Right ventricle myocardium superior (tissue), 1 donor: ENCODE measurements at places on chromosomes 6 and 20. TPM values are rescaled to one million over a fixed set of nuclear protein-coding genes. Genes with fewer than 3 reads are reported as not detected.
A peak's percentile ranks its signal among the peaks of the same experiment; 100 is the strongest.

The HRH3 gene
- total RNA-seq: not detected

- no peak for DNase-seq
Observed at GRCh38 chr6:166572370-166573261, 13.9 kb downstream of the RAMACL start.

- no peak for DNase-seq
Observed at GRCh38 chr6:45966340-45966739, 49.3 kb downstream of the CLIC5 start.

GRCh38 chr20:48831718-48832404 lies 4.1 kb upstream of the PREX1 start:
- DNase-seq: peak; percentile 70

The TFB1M gene
- 19.5 TPM for total RNA-seq

DNA sequence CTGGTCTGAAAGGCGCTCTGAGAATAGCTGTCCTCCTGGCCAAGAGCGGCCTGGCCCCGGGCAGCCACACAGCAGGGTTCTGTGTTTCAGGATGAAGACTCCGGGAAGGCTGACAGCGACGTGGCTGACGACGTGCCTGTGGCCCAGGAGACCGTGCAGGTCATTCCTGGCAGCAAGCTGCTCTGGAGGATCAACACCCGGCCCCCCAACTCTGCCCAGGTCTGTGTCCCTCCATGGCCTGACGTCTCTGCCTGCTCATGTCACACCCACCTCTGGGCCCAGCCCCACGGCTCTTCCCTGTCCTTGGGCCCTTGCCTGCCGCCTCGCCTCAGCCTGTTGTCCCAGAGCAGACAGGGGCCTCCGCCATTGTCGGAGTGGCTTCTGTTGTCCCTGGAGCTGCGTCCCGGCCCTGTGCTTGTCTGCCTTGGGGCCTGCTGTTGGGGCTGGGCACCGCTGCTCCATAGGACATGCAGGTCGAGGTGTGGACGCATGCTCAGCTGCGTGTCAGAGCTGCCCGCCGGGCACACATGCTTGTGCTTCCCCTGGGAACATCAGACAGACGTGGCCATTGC lies 16.2 kb upstream of the ADRM1 start:
- peak; percentile 52 for DNase-seq

- no peak for DNase-seq
Observed at GRCh38 chr6:169265486-169266131, 12.0 kb upstream of the THBS2 start.

GRCh38 chr20:33791959-33792597 lies 19.1 kb upstream of the CHMP4B start:
- peak; percentile 61 for DNase-seq

The TXLNB gene
- total RNA-seq: 125 TPM

The KCNK5 gene
- 0.65 TPM for total RNA-seq

The C6orf163 gene
- total RNA-seq: 1.6 TPM

The DYNLT2 gene
- 0.75 TPM for total RNA-seq

- no peak for DNase-seq
Observed at GRCh38 chr6:148817689-148818088, 70.9 kb downstream of the UST start.

The NUP43 gene
- total RNA-seq: 29.3 TPM

- DNase-seq: peak; percentile 87
Observed at GRCh38 chr6:151390851-151391470, 398 bp downstream of the ZBTB2 start.

DNA sequence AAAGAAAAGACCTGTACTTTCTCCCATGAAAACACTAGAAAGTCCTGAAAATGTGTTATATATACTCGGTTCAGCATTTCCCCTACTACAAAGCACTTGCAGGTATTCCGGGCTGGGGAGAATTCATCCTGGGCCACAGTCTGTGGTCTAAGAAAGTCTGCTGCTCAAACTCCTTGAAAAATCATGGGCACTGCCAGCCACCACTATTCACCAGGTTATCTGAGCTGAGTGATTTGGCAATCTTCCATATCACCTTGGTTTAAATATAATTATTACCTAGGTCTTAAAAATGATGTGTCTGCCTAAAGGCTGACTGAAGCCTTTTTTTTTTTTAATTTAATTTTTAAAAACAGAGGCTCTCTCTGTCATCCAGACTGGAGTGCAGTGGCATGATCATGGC lies 11.3 kb downstream of the FKBP5 start:
- no peak for DNase-seq

GRCh38 chr20:16337707-16338106 lies 235.5 kb downstream of the KIF16B start:
- no peak for DNase-seq

DNA sequence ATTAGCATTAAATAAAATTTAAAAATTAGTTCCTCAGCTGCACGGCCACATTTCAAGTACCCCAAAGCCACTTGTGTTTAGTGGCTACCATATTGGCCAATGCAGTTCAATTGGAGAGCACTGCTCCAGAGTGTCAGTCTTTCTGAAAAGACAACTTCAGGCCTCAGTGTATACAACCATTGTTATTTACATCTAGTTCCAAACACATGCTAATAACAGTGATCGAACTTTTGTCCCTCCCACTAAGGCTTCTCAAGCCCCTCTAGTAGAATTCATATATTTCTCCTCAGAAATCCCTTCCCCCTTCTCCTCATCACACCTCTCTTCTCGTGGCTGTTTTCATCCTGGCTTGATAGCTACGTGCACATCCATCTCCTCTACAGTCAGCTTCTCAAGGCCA lies 32.9 kb downstream of the HIVEP2 start:
- no peak for DNase-seq

GRCh38 chr20:20447196-20447595 lies 79.3 kb downstream of the INSM1 start:
- DNase-seq: no peak

The CST1 gene
- total RNA-seq: not detected

DNA sequence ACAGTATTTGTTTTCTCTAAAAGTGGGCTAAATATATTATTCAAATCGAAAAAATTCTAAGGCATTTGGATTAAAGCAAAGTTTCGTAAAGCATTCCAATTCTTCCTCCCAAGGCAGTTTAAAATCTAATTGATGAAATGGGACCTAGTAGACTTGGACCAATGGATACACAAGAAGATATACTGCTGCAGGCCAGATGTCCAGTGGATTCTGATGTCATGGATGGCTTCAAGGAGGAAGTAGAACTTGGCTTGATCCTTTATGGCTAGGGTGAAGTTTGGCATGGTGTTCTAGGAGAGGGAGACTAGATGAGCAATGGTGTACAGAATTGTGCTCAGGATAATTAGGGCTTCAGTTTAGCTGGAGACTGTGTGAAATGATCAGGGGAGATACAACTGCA lies 559.5 kb upstream of the MMS22L start:
- DNase-seq: no peak

The ARMH2 gene
- not detected for total RNA-seq

DNA sequence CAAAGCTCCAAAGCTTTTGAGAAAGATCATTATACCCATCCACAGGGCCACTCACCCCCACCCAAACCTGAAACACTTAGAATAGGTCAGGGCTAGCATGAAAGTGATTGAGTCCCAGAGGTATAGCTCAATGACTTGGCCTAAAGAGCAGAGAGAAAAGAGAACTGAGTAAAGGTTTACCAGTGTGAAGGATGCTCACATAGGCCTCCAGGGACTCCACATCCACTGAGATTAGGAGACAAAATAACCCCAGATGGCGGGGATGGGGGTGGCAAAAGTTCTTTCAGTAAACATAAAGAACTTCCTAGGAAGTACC lies 12.2 kb downstream of the SAYSD1 start:
- DNase-seq: no peak

DNA sequence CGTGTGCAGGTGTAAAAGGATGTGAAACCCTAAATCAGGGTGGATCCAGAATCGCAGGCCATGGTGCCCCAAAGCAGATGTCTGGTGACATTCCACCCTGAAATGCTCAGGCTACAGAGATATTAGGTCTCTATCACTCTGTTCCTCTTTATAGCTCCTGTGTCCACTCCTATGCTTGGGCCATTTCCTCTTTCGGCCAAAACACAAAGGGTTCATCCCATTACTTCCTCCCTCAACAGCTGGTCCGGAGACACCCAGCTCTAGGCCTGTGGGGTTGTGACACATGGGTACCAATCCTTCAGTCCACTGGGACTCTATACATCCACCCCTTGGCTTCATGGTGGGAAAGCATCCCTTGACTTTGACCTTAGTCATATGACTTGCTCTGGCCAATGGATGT lies 1.7 kb upstream of the SIGLEC1 start:
- DNase-seq: no peak
